ENCODE measurements at places on chromosomes 11 and 22. TPM values are rescaled to one million over a fixed set of nuclear protein-coding genes. Genes with fewer than 3 reads are reported as not detected.

NPAS4 gene
- total RNA-seq, result 0.23 TPM

ATG16L2 gene
- 159 TPM for total RNA-seq

LRRC32 gene
- 0.75 TPM for total RNA-seq

MORC2 gene
- total RNA-seq, result 27.9 TPM

- DNase-seq, result no peak
Observed at GRCh38 chr22:46744581-46744980, 6.5 kb upstream of the CERK start.

- DNase-seq, result no peak
Observed at GRCh38 chr11:13114566-13115379, 105.7 kb downstream of the RASSF10 start.

DNA sequence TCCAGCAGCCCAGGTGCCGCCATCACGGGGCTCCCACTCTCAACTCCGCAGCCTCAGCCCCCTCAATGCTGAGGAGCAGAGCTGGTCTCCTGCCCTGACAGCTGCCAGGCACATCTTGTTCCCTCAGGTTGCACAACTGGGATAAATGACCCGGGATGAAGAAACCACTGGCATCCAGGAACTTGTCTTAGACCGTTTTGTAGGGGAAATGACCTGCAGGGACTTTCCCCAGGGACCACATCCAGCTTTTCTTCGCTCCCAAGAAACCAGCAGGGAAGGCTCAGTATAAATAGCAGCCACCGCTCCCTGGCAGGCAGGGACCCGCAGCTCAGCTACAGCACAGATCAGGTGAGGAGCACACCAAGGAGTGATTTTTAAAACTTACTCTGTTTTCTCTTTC lies at the start of gene SAA1:
TSS of gene SAA1 (plus strand) at position 316 of the 400 bp plus-strand sequence. CDS start 624 bp downstream, outside the sequence.
- DNase-seq, result no peak

DNA sequence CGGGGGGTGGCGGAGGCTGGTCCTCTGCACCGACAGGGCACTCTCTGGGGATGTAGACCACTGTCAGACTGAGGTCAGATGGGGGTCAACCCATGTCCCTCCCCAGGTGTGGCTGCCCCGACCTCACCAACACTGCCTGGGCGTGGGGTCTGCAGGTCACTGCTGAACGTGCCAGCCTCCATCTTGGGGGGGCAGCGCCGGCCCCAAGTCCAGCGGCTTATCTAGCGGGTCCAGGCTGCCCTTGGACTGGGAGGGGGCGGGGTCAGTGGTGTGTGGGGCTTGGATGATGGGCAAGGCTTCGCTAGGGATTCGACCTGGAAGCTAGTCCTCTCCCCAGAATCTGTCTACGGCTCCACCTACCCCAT lies 178.2 kb downstream of the IGLL1 start:
- DNase-seq, result no peak
